Activated T-cell treated with anti-CD3 and anti-CD28 coated beads for 24 hours (primary cell): ENCODE measurements at places on chromosomes 1 and 21.

- DNase-seq, result no peak
These were observed 40.4 kb upstream of the APOBEC4 start for GRCh38 chr1:183693521-183693920.

DNA sequence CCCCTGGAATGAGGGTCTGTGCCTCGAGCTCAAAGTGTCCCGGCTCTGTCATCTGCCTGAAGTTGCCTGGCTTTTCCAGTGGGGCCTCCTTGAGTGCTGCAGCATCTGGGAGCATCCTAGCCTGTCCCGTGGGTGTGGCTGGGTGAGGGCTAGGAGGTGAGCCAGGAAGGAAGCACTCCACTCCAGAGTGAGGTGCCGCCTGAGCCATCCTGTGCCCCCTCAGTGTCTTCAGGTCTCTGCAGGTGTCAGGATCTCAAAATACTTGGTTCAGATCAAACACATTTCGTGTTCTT lies 11.5 kb downstream of the IBA57 start:
- DNase-seq, result no peak

GRCh38 chr1:31976401-31976800 lies 37.3 kb upstream of the KHDRBS1 start:
- no peak for DNase-seq

DNA sequence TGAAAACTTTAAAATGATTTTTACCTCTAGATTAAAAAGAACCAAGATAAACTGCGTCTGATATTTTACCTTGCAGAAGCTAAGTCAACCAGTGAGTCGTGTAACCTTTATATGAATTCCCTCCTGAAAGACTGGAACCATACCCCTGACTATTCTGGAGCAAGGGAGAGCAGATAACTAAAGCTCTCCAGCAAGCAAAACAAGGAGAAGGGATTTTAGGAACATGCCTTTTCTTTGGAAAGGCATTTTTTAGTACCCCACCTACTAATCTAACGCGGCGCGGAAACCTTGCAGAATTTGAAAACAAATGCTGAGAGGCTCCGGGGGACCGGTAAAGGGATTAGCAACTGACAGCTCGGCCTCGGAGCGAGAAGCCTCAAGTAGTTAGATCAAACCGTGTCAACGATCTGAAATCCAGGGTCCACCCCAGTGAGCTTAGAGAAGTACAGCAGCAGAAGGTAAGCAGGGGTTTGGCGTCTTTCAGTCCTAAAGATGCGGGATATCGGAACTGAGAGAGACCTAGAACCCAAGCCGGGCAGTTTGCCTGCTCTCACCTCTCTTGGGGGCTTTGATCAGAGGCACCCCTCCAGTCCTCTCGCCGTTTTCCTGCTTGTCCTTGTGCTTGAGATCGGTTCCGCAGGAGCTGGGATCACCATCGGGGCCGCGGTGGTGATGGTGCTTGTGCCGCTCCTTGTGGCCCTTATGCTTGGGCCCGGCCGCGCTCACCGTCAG lies 954 bp downstream of the RSBN1 start:
- DNase-seq, result no peak

GRCh38 chr1:235739631-235740030 lies 90.0 kb upstream of the GNG4 start:
- no peak for DNase-seq

GRCh38 chr1:24898909-24899439 lies 31.1 kb downstream of the RUNX3 start:
- DNase-seq, result no peak

GRCh38 chr1:225870911-225871310 lies 11.3 kb downstream of the TMEM63A start:
- no peak for DNase-seq

GRCh38 chr1:101302831-101303511 lies 66.2 kb downstream of the S1PR1 start:
- no peak for DNase-seq

DNA sequence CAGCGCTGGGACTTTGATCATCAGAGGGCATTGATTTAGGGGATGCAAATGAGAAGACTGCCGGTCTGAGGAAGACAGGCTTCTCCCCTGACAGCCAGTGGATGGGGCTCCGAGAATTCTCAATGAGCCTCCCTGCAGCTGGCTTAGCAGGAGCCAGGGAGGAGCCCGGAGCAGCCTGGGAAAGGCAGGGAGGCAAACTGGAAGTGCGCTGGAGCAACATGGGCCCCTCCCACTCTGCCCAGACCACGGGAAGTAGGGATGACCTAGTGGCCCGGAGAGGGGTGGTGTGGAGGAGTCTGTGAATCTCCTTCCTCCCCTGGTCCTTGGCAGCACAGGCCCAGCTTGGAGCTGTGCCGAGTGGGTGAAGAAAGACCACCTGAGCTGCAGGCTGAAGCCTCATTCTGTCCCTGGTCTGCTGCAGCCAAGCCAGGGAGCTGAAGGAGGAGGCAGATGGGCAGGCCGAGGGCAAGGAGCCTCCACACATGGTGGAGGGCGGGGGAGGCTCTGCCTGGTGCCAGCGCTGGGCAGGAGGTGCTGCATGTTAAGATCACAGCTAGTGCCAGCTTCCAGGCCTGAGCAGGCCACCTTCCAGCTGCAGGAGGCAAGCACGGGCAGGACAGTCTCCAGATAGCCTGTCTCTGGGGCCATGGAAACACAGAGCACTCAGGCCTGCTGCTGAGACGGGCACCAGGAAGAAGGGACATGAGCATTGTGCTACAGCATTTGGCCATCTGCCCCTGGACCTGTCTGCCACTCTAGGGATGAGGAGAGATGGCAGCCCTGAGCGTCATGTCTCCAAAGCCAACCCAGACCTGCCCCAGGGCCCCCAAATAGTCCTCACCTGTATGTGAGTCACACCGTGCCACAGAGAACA lies 12.2 kb upstream of the CLSTN1 start:
- no peak for DNase-seq

DNA sequence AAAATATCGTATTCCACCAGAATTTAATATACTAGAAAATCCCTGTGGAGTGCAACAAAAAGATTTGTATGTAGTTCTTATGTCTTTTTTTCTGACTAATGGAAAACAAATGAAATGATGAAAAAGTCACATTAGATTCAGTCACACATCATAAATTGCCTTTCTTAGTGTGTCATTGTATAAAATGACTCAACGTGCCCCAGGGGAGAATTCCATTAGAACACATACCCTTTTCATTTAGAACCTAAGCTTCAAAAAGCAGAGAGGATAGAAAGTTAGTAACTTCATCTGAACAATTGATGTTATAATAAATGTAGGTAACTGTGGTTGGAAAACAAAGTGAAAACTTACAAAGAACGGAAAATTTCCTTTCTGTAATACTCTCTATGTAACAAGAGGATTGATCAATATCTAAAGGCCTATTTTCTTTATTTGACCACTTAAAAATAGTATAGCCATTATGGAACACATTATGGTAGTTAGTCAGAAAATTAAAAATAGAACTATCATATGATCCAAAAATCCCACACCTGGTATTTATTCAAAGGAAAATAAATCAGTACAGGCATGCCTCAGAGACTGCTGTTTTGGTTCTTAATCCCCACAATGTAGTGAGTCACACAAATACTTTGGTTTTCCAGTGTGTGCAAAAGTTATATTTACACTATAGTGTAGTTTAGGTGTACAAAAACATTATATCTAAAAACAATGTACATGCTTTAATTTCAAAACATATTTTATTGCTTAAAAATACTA lies 1016.1 kb downstream of the KCNT2 start:
- no peak for DNase-seq

GRCh38 chr1:87902830-87903229 lies 574.1 kb downstream of the LMO4 start:
- no peak for DNase-seq
